T-helper 1 cell (primary cell): ENCODE measurements at places on chromosomes 7 and 10.

DNA sequence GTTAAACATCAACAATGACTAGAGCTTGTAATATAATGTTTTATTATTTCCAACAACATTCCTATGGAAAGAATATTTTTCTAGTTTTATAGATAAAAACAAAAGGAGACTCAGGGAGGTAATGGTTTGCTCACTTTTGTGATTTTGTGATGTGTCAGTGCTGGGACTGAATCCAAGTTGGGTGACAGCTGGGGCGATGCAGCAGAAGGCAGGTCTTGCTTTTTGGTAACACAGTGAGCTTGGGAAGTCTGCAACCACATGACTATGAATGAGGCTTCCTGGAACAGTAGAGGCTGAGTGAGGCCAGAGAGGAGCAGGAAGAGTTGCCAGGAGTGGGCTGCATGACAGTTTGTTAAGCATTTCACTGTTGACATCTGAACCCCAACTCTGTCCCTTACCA is 4.9 kb upstream of the YKT6 start:
- no peak for DNase-seq

DNA sequence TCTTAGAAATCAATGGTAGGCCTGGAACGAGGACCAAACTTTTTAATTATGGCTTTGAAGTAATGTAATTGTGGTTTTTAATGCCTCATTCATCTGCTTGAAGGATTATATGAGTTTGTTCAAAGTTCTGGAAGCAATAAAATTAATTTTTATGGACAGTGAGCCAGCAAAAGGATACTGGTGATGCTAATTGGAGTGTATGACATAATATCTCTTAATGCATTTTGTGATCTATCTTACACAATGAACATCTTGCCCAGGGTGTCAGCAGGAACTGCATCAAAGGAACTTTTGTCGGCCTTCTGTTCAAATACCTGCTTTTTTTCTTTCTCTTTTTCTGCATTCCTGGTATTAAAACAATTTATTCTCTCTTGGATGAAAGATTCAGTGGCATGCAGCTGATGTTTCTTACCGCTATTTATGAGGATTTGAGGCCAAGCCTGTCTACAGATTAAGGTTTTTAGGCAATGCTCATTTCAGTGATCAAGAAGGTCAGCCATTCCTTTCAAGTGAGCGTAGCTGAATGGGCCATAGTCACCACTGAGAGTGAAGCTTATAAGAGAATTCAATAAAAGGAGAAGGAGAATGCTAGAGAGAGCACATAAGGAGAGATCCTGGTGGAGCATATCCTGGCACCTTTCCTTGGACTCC is 974.8 kb downstream of the SORCS3 start:
- DNase-seq: no peak

GRCh38 chr10:112906945-112907344 is 43.1 kb upstream of the TCF7L2 start:
- DNase-seq: no peak

- no peak for DNase-seq
Measured at GRCh38 chr7:26155531-26156375, 3.8 kb downstream of the NFE2L3 start.

- DNase-seq: no peak
Measured at GRCh38 chr7:19530261-19530660, 178.6 kb downstream of the POLR1F start.

GRCh38 chr7:80764132-80764531 is 125.7 kb downstream of the CD36 start:
- no peak for DNase-seq

GRCh38 chr7:51471981-51472296 is 155.3 kb upstream of the COBL start:
- DNase-seq: no peak

- DNase-seq: no peak
Measured at GRCh38 chr10:38032886-38033285, 22.4 kb downstream of the ZNF33A start.

DNA sequence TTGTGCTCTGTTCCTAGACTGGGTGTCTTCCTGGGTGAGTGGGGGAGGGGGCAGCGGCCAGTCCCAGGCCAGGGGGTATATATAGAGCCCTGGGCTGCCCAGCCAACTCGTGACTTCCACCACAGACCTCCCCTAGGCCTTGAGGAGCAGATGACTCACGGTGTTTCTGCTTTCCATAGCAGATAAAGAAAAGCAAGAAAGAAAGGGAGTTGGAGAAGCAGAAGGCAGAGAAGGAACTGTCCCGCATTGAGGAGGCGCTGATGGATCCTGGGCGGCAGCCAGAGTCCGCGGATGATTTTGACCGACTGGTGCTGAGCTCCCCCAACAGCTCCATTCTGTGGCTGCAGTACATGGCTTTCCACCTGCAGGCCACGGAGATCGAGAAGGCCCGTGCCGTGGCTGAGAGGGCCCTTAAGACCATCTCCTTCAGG is 10.1 kb downstream of the CALHM2 start:
- no peak for DNase-seq

DNA sequence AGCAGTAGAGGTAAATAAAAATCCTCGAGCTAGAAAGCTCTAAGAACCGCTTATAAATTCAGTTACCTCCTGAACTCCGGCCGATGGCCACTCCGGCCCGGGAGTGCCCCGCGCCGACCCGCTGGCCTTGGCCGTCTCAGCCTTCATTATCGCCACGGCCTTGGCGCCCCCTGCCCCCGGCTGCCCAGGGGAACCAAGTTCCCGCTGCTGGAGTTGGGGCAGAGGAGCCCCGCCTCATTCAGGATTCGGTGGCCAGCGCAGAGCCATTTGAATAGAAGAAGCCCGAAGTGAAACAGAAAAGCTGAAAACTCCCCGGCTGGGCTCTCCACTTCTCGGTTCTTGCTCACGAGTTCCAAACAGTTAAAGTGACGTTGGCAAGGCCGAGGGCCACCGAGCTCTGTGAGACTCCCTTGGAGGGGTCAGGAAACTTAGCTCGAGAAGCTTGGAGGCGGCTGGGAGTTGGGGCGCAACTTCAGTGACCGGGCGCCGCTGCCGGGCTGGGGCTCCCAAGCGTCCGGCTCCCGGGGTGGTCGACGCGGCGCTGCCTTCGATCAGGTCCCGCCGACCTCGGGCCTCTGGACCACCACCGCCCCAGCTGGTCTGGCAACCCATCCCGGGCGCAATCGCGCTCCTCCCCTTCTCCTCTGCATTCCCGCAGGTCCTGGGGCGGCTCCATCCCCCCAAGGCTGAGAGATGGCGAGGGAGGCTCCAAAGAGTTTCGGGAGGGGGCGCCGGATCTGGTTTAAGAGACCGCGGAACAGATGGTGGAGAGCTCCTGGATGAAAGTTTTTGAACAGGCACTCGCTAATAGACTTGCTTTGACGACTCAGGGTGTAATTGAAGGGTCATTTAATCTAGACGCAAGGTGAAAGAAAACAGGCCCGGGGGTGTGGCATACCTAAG is 5.8 kb upstream of the FEZF1 start:
- no peak for DNase-seq

DNA sequence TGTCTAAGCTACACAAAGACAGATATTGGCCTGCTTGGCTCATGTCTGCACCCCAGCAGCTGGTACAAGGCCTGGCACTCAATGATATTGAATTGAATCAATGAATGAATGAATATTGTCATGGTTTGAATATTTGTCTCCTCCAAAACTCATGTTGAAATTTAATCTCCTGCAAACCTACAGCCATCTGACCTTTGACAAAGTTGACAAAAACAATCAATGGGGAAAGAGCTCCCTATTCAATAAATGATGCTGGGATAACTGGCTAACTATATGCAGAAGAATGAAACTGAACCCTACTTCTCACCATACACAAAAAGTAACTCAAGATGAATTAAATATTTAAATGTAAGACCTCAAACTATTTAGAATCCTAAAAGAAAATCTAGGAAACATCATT is 144.7 kb downstream of the CYP26A1 start:
- no peak for DNase-seq

- no peak for DNase-seq
Measured at GRCh38 chr7:155729847-155730246, 82.4 kb downstream of the SHH start.

DNA sequence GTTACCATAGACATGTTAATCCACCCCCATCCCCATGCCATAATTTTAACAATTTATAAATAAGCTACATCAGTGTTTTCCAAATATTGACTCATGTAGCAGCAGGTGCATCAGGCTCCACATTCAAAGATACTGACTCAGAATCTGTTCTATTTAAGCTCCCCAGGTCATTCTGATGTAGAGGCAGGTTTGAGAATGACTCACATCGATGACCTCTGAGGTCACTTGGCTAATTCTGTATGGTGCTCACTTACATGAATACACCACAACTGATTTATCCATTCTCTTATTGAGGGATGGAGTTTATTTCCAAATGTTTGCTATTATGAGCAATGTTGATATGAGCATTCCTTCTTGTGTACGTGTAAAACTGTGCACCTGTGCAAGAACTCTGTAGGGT is 1159.0 kb downstream of the TYW1 start:
- no peak for DNase-seq

DNA sequence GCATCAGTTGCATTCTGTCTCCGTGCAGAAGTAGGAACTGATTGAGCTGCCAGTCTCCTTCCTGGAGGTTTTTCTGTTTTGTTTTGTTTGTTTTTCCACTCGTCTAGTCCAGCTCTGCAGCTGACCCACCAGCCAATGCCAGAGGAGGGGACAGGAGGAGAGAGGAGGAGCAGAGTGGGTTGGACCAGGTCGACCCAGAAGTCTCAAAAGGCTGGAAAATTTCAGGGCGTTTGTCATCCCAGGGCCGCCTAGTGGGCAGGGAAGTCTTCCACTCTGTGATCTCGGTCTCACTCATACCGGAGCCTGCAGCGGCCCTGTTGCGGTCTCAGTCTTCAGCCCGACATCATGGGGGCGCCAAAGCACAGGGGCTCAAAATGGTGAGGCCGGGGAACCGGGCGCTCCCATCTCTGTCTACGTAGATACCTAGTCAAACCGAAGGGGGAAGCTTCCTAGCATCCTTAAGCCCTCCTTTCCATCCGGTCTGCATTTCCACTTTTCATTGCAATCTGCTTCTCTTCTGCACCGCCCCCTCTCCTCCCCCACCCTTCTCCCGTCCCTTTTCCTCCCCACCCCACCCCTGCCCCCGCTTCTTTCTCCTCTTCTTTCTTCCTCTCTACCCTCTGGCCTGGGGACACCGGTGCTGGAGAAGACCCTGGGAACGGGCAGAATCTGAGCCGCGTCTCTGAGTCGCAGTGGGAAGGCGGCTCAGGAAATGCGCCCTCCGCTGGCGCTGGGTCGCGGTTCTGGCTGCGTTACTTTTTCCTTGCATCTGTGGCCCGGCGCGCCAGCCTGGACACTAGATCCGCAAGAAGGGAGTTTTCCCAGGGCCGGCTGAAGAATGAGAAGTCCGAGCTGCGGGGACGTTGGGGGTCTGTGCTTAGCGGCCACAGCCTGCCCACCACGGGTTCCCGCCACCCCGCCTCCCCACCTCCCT is 16.2 kb upstream of the PAX2 start:
- DNase-seq: no peak

DNA sequence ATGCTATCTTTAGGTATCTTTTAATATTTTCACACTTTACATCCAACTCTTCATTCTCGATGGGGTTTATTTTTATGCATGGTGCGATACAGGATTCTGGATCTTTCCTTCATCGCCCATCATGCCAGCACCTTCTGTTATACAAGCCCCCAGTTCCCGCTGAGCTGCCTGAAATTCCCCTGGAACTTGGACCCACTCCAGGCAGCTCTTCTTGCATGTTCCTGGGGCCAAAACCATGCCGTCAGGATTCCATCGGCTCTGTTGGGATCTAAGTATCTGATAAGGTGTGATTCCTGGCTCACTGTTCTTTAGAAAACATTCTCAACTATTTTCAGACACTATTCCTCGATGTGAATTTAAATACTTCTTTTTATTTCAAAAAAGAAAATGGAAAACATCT is 40.5 kb upstream of the PPP2R2D start:
- DNase-seq: no peak

GRCh38 chr10:60473557-60473956 is 83.9 kb upstream of the ANK3 start:
- DNase-seq: no peak

- DNase-seq: no peak
Measured at GRCh38 chr7:43721193-43721806, 8.0 kb downstream of the COA1 start.

- no peak for DNase-seq
Measured at GRCh38 chr10:510415-510881, 179.0 kb downstream of the DIP2C start.

DNA sequence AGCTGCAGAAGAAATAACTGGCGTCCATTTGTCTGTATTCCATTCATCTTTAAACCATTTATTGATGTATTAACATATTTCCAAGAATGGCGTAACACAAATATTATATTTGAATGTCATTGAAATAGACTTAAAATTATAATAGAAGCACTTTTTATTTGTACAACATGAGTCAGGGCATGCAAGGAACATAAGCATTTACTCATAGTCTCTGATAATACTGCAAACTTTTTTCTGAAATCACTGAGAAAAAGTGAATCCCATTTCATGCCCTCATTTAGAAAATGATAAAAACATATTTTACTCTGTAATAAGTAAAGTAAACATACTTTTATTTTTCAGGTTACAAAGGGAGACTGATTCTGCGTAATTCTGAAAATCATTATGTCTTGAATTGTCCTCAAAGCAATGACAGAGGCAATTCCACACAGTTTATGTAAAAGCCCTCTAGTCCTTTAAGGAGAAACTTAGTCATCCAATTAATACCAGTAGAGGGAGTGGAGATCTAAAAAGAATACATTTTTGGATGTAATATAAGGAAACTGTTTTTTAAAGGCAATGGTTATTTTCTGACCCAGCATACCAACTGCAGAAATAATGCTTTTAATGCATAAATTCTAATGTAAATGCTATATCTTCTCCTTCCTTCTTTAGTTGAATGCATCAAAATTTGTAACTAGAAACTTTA is 58.1 kb downstream of the AGMO start:
- no peak for DNase-seq

DNA sequence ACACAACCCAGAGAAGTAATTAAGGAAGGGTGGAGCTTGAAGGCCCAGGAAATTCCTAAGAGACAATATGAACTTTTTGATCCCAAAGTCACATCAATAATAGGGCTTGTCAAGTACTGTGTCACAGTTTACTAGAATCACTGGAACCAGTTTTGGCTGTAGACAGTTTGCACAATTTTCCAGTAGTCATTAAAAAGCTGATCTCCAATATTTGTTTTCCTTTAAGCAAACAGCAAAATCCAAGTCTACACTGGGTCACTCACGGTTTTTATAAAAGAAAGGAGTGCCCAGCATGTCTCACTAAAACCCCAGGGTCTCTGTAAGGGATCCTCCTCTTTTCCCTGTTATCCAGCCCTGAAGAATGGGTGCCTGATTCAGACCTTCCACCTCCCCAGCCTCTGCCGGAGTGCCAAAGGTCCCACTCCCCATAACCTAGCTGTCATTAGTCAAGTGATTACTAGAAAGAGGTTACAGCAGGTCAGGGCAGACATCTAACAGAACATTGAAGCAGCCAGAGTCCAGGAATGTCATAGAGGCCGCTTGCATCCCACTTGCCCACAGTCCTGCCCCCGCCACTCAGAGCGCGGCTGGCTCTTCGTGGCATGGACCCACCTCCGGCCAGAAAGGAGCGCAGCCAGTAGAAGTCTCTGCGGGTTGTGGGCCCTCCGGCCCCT is 552 bp downstream of the SLC25A16 start:
- DNase-seq: no peak

GRCh38 chr10:103262229-103262628 is 14.7 kb upstream of the INA start:
- DNase-seq: no peak
